ENCODE measurements at places on chromosomes 4 and X.

DNA sequence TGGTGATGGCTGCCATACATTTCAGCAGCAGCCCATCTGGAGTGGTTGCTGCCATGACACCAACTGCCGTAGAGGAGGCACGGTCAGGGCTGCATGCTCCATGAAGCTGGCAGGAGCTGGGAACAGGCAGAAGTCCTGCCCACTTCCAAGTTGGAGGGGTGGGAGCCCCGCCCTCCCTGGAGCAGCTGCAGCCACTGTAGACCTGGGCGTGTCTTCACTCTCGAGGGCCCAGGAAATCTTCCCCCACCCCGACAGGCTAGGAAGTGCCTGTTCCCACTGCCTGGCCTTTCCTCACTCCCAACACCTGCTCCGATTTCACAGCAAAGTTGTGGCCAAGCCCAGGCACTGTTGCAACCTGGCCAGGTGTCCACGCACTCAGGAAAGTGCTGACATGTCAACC, 42.3 kb downstream of the NALF2 start:
- no peak for DNase-seq

DNA sequence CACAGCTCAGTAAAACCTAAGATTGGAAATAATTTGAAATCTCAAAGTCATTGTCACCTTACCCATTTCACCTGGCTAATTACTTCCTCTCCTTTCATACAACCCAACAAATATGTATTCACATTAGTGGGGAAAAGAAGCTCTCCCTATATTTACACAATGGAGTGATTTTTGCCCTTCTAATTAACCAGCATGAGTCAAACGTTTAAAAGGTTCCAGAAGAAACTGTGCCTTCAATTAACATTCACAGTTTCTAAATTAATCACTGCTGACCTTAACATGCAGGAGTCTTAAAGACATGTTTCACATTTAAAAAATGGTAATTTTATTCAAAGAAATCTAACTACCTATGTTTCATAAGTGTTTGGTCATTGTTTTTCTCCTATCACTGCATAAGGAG, 254.6 kb downstream of the CBLL2 start:
- no peak for DNase-seq

DNA sequence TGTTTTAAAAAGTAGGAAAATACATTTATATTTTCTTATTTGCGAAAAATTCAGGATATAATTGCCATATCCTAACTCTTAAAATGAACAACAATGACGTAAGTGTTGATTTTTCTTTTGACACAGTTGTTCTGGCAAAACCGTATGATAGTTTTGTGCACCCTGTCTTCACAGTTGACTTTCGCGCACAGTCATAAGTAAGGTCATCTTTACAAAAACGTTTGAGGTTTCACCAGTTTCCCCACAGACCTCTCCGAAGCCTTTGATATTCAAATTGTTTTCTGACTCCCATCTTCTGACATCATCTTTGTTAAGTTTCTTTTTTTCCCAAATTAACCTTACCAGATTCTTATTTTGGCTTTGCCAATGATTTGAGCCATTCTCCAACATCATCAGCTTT, 48.1 kb upstream of the ATXN3L start:
- no peak for DNase-seq

DNA sequence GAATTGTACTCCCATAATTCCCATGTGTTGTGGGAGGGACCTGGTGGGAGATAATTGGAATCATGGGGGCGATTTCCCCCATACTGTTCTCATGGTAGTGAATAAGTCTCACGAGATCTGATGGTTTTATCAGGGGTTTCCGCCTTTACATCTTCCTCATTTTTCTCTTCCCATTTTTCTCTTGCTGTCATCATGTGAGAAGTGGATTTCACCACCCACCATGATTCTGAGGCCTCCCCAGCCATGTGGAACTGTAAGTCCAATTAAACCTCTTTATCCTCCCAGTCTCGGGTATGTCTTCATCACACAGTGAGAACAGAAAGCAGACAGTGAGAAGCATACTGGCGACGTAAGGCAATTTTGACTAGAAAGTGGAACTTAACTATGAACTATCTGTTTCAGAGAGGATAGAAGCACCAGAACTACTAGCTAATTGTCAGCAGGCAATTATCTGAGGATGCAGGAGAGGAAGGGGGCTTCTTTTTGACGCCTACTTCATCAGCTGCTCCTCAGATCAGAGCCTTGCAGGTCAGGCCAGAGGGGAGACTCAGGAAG, 8.5 kb upstream of the GPR50 start:
- no peak for DNase-seq

GRCh38 chr4:173177232-173177631, 8.6 kb downstream of the GALNT7 start:
- DNase-seq, result no peak

DNA sequence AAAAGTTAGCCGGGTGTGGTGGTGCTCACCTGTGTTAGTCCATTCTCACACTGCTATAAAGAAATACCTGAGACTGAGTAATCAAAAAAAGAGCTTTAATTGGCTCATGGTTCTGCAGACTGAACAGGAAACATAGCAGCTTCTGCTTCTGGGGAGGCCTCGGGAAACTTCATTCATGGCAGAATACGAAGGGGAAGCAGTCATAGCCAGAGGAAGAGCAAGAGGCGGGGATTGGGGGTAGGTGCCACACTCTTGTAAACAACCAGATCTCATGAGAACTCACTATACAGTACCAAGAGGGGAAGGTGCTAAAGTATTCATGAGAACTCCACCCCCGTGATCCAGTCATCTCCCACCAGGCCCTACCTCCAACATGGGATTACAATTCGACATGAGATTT, 64.1 kb downstream of the BEND4 start:
- DNase-seq, result peak; percentile 27

DNA sequence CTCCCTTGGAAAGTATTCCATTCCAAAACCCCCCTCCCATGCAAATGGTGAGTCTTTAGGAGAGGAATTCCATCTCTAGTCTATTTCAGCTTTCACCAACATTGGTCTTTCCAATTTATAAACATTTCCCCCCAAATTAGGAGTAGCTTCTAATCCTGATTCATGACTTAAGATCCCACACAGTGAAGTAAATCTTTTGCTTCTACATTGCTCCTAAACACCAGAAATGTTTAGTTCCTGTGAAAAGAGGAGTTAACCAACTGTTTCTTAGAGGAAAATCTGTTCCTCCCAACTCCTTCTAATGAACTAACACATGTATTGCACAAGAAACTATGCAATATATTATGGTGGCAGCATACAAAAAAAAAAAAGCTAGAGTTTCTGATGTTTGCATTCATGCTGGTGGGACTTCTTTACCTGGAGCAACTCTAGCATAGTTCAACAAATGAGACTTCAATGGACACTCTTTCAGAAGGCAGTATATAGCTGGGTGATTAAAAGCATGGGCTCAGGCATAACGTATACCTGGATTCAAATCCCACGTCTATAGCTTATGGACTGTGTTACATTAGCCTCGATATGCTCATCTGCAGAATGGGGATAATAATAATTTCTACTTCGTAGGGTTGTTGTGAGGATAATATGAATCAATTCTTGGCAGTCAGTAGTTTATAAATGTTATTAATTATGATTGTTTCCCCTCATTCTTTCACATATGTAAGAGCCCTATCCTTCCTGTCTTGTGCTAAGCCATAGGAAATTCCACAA, 131.6 kb upstream of the TMEM164 start:
- DNase-seq, result no peak

DNA sequence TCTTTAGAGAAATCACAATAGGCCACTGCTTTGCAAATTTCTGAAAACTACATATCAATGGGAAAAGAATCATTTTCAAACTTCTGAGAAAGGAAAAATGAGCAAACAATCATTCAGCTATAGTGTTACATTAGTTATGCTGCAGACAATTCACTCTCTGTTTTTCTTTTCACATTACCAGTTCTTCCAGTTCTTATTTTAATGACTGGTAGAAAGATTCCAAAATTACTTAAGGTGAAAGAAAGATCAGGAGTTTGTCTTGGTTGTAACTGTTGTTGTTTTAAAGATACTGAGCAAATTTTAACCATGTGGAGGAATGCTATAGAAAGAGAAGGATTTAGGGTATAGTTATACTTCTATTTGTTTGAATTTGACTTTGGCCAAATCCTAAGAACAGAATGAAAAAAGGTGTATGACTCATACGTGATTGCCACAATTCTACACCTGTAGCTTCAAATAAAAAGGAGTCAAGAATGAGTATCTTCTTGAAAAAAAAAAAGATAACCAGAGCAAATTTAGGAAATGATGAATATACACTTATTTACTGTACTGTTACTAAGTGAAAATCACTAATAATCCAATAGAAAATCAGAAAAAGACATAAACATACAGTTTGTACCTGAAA, 21.0 kb upstream of the RASGEF1B start:
- no peak for DNase-seq

DNA sequence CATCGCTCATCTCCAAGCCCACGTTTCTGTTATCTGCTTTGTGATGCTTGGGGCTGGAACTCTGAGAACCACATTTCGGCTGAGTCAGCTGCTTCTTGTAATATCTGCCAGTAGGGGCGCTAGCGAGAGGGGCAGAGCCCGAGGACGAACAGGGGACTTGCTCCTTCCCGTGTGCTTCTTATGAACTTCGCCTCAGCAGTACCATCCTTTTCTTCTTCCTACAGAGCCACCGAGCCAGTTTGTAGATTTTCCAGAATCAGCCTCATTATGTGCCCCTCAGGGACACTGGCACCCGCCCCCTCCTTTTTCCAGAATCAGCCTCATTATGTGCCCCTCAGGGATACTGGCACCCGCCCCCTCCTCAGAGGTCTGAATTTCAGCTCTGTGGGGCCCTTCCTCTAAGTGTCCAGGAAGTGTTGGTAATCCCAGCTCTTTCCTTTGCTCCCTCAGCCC, 441.7 kb upstream of the RASGEF1B start:
- DNase-seq, result peak; percentile 72

GRCh38 chr4:3874525-3875110, 108.4 kb downstream of the ADRA2C start:
- DNase-seq, result peak; percentile 29
